ENCODE measurements at places on chromosomes 7 and 10.

GRCh38 chr7:134140889-134141867 lies 14.0 kb downstream of the LRGUK start:
- peak; percentile 8 for DNase-seq

DNA sequence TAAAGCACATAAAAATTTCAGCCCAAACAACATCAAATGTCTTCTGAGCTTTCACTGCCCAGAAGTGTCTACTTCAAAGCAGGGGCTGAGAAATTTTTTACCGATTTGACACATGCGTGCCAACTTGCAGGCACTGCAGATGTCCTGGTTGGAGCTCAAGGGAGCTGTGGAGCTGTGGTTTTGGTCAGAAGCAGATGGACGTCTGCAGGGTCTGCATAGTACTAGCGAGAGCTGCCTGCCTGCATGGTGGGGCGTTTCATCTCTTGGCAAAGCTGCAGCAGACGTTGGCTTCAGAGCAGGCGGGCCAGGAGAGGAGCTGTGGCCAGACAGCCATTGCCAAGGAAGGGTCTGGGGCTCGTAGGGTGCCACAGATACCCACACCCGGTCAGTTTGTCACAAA lies 296.7 kb downstream of the GLRX3 start:
- DNase-seq, result no peak

DNA sequence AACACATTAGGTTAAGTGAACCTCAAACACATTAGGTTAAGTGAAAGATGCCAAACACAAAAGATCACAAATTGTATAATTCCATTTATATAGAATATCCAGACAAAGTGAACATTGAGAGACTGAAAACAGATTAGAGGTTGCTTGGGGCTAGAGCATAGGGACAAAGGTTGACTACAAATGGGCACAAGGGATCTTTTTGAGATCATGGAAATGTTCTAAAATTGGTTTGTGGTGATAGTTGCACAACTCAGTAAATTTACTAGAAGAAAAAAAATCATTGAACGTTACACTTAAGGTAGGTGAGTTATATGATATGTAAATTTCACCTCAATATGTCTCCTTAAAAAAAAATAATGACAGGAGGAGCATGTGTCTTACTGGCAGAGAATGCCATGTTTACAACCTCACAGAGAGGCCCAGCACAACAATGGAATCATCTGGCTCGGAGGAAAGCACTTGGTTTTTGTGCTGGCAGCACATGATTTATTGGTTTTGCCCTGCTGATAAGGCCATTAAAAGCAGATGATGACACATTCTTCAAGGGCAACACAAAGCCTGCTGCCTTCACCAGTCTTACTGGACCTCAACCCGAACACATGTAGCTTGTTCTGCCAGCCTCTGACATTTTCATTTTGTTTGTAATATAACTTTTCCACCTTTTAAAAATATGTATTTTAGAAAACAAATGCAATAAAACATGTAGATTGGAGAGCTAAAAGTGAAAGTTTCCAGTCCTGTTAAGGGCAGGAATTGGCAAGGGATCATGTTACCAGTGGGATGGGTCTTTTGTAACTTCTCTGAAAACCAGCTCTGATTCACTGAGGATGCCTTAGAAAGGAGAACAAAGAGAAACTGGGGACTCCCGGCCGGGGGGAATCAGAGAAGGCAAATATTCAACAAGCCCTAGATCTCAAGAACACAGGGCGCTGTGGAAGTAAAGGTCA lies 11.9 kb upstream of the LMOD2 start:
- DNase-seq, result no peak

GRCh38 chr7:85781606-85782005 lies 594.8 kb upstream of the SEMA3D start:
- DNase-seq, result no peak

GRCh38 chr10:80144067-80144695 lies 11.7 kb downstream of the PLAC9 start:
- DNase-seq, result peak; percentile 20

- DNase-seq, result no peak
Observed at GRCh38 chr7:112648781-112649180, 141.4 kb downstream of the TMEM168 start.

DNA sequence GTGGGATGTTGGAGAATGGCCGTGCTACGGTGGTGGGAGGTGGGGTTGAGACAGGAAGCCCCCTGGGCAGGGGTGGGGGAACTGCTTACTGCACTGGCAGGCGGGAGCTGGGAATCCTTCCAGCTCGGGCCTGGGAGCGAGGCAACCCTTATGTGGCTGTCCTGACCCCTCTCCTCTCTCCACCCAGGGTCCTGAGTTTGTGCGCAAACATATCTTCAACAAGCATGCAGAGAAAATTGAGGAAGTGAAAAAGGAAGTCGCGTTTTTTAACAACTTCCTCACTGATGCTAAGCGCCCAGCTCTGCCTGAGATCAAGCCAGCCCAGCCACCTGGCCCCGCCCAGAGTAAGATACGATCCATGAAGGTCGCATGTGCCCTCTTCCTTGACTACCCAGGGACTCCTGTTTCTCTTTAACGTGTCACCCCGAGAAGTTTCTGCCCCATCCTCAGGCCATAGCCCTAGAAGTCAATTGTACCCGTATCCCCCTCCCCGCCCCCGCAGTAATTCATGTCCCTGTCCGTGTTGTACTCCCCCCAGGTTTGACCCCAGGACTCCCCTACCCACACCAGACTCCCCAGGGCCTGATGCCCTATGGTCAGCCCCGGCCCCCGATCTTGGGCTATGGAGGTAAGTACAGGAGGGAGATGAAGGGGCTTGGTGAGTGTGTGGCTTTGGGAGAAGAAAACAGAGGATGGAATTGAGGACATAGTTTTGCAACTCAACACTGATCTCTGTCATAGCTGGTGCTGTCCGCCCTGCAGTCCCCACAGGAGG lies 1.8 kb downstream of the UFSP1 start:
- DNase-seq, result peak; percentile 69

DNA sequence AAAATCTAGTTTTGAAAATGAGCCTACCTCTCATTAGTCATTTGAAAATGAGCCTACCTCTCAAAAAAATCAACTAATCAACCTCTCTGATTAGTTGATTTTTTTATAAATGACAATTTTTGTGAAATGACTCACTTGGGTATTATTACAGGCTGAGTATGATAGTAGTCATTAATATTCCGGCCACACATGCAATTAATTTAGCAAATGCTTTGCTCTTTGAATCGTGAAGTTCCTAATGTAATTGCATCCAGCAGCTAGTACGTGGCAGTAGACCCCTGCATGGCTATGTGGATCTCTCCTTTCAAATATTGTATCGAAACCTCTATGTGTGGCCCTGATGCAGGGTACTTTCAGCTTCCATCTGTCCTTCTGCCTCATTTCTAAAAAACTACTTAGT lies 245.9 kb upstream of the PHYHIPL start:
- DNase-seq, result no peak

DNA sequence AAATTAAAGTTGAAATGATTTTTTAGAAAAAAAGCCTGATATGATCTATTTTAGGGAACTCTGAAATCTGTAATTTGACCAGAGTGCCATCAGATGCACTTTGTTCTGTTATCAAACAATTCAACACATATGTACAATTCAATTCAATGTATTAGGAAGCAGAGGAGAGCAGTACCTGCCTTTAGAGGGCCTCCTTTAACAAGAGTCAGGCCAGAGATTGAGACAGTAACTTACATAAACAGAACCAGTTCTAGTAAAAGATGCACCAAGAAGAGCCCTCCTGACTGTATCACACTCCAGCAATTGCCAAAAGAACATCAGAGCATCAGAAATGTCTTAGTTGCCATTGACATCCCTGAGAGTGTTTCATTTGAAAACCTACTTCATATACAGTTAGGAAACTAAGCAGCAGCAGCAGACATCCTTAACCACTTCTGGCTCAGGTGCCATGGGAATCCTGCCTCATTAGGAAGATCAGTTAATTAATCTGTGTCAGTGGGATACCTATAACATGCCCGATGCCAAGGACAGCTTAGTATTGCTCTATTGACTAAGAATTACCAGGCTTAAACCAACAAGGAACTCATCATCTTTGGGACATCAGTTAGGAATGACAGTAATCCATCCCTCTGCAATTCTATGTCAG lies 1222.6 kb upstream of the LRRN3 start:
- no peak for DNase-seq

DNA sequence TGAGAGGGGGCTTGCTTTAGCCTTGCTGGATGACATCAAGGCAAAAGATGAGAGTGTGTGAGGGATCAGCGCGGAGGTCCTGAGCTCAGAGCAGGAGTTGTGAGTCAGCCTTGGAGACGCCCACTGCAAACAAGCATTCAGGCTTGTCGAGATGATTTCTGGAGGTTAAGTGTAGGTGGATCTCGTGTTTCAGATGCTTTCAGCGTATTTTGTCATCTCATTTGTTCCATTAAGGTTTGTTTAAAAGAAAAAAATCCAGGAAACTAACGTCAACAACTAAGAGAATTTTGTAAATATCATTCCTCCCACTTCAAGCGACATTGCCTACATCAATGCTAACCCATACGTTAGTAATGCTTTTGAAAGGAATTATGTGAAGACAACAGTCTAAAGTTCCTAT lies 715.4 kb upstream of the NRP1 start:
- no peak for DNase-seq

GRCh38 chr7:74040791-74041520 lies 13.0 kb downstream of the ELN start:
- DNase-seq, result no peak

DNA sequence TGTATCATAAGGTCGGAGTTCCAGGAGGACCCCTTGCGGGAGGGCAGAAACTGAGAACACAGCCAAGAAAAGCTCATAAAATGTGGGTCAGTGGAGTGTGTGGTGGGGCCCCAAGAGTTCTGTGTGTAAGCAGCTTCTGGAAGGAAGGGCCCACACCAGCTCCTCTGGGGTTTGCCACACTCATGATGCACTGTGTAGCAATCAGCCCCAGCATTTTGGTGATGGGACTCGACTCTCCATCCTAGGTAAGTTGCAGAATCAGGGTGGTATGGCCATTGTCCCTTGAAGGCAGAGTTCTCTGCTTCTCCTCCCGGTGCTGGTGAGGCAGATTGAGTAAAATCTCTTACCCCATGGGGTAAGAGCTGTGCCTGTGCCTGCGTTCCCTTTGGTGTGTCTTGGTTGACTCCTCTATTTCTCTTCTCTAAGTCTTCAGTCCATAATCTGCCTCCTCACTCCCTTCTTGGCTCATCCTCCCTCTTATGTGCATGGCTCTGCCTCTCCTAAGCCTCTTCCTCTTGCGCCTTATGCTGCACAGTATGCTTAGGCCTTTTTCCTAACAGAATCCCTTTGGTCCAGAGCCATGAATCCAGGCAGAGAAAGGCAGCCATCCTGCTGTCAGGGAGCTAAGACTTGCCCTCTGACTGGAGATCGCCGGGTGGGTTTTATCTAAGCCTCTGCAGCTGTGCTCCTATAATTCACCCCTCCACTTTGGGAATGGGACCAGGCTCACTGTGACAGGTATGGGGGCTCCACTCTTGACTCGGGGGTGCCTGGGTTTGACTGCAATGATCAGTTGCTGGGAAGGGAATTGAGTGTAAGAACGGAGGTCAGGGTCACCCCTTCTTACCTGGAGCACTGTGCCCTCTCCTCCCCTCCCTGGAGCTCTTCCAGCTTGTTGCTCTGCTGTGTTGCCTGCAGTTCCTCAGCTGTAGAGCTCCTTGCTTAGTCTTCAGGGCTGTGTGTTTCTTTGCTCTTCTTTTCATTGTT lies 17.8 kb downstream of the PRSS2 start:
- DNase-seq, result no peak

GRCh38 chr10:91032611-91033206 lies 111.8 kb upstream of the ANKRD1 start:
- DNase-seq, result no peak

DNA sequence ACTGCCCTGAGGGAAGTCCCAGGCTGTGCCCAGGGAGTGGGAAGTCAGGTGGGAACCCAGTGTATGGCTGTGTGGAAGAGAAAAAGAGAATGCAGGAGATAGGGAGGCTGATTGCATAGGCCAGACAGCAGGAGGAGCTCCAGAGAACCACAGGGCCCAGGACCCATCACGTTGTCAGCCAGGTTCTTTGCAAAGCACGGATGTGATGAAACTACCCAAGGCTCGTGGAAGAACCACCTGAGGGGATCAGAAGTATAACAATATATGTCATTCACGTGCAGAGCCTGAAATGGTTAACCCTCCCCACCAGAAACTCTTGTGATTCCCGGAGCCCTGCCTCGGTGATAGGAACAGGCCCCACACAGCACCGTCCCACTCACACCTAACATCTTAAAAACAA lies 83.6 kb downstream of the LARP4B start:
- DNase-seq, result no peak

GRCh38 chr10:24374134-24374915 lies 165.4 kb downstream of the KIAA1217 start:
- DNase-seq, result no peak

GRCh38 chr7:47317487-47317886 lies 264.4 kb downstream of the TNS3 start:
- no peak for DNase-seq

- no peak for DNase-seq
Observed at GRCh38 chr10:79082631-79083596, 14.1 kb downstream of the ZMIZ1 start.

DNA sequence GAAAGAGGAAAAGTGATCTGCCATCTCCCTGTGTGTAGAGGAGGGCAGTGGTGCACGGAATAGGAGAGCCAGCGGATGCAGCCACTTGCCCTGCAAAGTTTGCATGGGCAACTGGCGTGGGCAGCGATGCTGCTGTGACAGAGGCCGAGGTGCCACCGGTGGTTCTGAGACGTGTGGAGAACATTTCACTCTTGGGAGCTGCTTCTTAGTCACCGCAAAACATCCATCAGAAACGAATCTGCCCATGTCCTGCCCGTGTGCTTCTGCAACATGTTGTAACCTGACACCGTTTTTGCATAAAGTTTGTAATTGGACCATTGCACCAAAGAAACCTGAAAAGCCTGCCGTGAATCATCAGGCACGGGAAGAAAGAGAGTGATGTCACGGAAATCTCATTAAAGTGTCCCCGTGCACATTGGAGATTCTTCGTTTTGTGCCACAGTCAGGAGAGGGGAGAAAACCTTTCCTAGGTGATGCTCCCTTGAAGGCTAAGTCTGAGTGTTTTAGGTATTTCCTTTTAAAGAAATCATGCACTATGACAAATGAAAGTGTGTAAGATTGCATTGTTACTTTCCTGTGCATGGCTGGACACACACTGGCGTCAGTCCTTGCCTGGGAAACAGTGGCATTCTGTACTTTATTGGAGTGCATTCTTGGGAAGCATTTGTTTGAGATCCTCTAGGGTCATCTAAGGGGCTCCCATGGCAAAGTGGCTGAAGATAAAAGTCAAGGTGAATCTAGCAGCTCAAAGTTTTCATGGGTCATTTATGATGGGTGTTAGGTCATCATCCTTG lies 302.6 kb downstream of the KLF6 start:
- DNase-seq, result no peak

DNA sequence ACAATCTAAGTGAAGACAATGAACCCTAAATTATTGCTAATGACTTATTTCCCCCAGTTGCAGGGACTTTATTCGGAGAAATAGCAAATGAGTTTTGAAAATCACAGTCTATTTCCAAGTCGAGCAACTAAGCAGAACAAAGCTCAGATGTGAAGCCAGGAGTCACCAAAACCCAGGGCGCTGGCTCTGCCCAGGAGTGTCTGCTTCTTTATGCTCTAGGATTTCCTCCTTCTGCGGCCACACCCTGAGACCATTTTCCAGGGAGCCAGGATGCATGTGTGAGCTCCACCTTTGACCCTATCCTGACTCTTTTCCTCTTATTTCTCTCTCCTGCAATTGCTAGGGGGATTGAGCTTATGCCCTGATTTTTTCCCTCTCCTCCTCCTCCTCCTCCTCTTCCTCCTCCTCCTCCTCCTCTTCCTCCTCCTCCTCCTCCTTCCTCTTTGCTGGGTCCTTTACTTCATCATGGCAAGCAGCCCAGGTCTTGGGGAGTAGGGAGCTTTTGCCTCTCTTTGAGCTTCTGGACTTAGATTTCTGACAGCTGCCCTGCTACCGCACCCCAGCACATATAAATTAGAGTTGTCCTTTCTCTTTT lies 234.4 kb downstream of the ARL4A start:
- DNase-seq, result no peak

- DNase-seq, result peak; percentile 37
Observed at GRCh38 chr10:28628184-28628893, 49.0 kb upstream of the BAMBI start.

Data from central memory CD4-positive, alpha-beta T cell (primary cell).